ENCODE measurements at places on chromosomes 3 and 15. TPM values are rescaled to one million over a fixed set of nuclear protein-coding genes. Genes with fewer than 3 reads are reported as not detected.

The SLC35G2 gene
- 0.51 TPM for total RNA-seq

The ZFAND6 gene
- total RNA-seq: 102 TPM

DNA sequence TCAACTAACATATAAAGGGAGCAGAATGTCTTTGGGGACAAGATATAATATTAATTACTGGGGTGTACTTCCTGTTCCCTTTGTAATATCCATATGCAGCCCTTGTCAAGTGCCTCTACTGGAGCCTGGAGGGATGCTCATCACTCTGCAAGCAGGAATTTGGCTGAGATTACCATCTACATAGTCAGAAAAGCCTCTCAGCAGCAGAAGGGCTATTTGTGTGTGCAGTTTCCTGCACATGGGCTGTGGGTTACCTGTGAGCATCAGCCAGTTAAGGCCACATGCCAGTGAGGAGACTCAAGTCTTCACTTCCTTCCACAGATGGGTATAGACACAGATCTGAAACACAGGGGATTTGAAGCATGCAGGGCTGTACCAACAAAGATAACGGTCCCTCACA lies 278.1 kb upstream of the PLSCR5 start:
- no peak for DNase-seq

DNA sequence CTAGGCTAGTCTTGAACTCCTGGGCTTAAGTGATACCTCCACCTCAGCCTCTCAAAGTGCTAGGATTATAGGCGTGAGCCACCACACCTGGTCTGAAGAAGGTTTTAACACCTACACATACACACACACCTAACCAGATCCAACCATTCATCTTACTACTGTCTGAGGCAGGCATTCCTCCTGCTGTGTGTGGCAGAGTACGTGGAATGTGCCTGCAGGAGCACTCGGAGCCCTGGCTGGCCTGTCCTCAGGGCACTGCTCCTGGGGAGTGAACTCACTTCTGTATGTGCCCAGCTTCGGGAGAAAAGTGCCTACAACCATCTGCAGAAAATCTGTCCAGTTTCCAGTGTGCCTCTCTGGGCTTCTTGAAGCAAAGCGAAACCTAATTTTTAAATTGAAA lies 58.2 kb upstream of the LIMD1 start:
- no peak for DNase-seq

DNA sequence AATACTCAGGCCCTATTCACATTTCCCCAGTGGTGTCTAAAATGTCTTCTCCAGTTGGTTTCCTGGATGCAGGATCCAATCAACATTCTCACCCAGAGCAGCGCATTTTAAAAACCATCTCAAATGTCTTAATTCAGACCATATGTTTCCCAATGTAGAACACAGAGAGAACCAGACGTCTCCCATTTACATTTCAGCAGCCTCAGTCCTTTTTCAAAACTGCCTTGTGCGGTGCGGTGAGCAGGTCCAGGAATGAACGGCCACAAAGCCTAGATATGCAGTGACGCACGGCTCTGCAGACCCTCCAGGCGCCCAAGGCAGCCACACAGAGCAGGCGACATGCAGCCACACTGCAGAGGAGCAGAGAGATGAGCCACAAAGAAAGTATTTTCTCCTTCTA lies 66.1 kb upstream of the MEX3B start:
- DNase-seq: no peak

The VPS33B gene
- 8.9 TPM for total RNA-seq

DNA sequence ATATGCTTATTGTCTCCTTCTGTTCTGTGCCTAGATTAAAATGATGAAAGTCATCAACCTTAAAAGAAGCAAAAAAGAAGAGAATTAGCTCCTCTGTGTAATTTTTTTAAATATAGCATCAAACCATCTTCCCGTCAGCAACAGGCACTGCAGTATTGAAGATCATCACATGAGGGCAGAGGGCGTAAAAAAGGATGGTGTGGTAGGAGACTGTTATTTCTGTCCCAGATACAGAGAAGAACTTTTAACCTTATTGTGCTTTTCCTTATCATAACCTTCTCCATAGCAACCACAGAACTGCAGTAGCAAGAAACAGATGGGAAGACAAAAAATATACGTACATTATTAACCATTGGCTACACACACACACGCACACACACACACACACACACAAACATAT lies 88.8 kb downstream of the IGSF11 start:
- DNase-seq: no peak

Measured in liver (tissue), 10 donors.